ENCODE measurements at places on chromosomes 2 and 18.

GRCh38 chr2:10238396-10238795, 64.3 kb upstream of the HPCAL1 start:
- no peak for DNase-seq

- DNase-seq = no peak
Measured at GRCh38 chr2:132871831-132872230, 201.8 kb upstream of the LYPD1 start.

DNA sequence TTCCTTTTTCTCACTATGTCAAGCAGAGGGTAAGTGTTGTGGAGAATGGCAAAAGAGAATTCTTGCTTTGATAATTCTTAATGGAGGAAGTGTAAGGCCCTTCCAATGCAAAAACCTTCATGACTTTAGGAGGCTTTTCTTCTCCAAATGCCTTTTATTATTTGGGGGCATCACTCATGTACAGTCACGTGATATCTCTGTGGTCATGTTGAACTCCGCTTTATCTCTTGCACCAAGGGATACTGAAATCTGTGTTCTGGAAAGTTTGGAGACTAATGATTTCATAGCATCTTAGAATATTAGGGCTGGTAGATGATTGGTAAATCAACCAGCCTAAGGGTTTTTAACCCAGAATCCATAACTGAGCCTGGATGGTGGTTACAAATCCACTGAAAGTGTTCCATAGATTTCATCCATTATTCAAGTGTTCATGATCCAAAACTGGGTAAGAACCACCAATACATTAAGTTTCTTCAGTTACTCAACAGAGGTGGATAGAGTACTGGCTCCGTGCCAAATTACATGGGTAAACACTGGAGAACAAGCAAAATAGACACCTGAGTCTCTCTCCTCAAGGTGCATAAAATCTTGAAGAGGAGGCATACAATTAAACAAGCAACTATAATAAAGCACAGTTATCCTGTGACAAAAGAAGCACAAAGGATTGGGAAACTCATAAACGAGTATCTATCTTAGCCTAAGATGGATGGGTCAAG, 169.6 kb upstream of the EPHA4 start:
- DNase-seq = no peak

- no peak for DNase-seq
Measured at GRCh38 chr18:36849288-36850006, 20.5 kb downstream of the KIAA1328 start.

- no peak for DNase-seq
Measured at GRCh38 chr2:65360441-65360840, 72.0 kb downstream of the SPRED2 start.

- no peak for DNase-seq
Measured at GRCh38 chr2:12661489-12661888, 55.2 kb upstream of the TRIB2 start.

DNA sequence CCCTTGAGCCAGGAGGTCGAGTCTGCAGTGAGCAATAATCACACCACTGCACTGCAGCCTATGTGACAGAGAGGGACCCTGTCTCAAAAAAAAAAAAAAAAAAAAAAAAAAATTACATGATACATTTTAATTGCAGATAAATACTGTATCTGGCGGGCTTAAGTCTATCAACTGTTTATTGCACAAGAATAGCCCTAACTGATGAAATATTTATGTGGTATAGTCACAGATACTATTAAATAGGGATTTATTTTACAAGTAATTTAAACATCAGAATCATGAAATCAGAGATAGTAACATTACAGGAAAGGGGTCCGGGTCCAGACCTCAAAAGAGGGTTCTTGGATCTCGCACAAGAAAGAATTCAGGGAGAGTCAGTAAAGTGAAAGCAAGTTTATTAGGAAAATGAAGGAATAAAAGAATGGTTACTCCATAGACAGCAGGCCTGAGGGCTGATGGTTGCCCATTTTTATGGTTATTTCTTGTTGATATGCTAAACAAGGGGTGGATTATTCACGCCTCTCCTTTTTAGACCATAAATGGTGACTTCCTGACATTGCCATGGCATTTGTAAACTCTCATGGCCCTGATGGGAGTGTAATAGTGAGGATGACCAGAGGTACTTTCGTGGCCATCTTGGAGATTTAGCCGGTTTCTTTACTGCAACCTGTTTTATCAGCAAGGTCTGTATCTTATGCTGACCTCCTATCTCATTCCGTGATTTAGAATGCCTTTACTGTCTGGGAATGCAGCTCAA, 166.6 kb downstream of the PMAIP1 start:
- no peak for DNase-seq

DNA sequence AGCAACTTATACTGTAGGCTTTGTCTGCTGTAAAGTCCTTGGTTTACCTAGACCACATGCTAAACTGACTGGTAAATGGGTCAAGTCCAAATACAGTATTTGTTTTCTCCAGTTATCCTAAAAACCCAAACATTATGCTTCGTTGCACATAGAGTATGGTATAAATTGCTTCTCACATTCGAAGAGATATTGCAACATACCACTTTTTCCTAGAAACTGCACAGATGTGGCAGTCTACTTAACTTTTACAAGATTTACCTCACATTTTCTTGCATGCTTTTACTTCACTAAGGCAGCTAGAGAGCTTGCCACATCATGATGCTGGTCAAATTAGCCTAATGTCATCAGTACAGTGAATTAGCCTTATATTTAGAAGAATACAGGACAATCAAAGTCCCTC, 66.0 kb upstream of the SCN7A start:
- DNase-seq = no peak

- DNase-seq = no peak
Measured at GRCh38 chr2:11393711-11394236, 49.3 kb upstream of the ROCK2 start.

- no peak for DNase-seq
Measured at GRCh38 chr2:7004636-7005035, 87.4 kb downstream of the RNF144A start.

GRCh38 chr2:75268112-75268511, 68.8 kb upstream of the TACR1 start:
- no peak for DNase-seq

GRCh38 chr18:59873641-59874040, 26.2 kb upstream of the PMAIP1 start:
- DNase-seq = no peak

DNA sequence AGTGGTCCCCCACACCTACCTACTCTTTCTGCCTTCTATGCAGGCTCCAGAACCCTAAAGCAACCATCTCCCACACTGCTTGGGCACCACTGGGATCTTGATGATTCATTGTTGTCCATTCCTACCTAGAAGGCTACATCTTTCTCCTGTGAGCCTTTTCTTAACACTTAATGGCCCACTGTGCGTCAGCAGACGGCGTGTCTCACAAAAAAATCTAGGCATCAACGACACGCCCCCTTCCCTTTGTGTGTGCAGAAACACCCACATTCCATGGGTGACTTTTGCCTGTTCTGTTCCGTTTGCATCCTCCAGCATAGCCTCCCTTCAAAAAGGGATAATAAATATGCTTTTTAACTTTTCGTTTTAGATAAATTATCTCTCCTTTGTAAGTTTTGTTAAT, 99.7 kb upstream of the CYRIA start:
- no peak for DNase-seq

GRCh38 chr2:45352506-45352905, 258.6 kb downstream of the SRBD1 start:
- DNase-seq = no peak

- no peak for DNase-seq
Measured at GRCh38 chr2:120600335-120600734, 135.3 kb upstream of the GLI2 start.
